ENCODE measurements at places on chromosomes 6 and 20.

GRCh38 chr6:156992020-156992804, 215.0 kb downstream of the ARID1B start:
- DNase-seq: no peak

- DNase-seq: peak; percentile 88
Observed at GRCh38 chr6:144064402-144065212, 30.8 kb downstream of the SF3B5 start.

DNA sequence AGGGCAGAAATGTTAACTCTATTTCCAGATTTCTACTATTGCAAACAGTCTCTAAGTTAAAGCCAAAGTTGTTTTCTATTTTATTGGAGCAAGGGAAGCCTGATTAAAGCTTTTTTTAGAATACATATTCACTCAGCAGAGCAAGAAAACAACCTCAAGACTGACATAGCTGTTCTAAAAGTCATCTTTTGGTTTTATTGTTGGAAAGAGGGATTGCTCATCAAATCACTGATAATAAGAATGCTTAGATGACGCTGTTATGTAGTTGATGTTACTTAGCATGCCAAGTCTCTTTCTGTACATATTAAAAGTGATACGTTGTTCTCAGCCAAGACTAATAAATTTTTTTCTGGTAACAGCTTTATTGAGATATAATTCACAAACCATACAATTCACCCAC, 172.6 kb upstream of the LAMA2 start:
- no peak for DNase-seq

DNA sequence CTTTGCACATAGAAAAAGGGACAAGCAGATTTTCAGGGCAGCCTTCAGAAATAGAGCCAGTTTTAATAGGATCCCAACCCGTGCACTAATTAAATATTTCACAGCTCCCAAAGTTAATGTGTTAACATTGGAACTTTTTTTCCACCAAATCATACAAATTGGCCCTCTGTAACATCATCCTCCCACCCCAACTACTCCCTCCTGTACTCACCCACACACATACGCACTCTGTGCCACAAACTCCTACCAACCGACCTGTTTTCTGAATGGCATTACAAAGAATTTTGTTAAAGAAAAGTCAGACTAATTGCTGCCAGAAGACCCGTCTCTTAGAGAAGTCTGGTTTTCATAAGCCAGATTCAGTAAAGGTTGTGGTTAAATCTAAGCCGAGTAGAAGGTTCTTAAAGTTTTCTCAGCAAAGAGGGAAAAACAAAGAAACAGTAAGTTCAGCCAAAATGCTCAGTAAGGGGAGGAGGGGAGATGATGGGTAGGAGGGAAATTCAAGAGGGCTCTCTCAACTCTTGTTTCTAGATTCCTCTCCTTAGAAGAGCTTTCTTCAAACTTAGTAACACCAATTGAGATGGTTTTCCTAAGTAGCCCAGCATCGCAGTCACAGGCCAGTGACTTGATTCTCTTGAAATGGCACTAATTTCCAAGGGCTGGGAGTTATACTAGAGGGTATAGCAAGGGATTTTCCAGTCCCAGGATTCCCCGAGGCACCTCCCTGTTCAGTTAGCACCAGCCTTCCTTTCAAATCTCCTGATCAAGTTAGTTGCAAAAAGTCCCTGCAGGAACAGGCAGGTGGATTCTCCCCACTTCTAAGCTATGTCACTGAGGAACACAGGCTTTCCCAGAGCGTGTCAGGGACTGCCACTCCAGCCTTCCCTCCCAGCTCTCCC, 27.9 kb downstream of the TFAP2A start:
- DNase-seq: no peak

DNA sequence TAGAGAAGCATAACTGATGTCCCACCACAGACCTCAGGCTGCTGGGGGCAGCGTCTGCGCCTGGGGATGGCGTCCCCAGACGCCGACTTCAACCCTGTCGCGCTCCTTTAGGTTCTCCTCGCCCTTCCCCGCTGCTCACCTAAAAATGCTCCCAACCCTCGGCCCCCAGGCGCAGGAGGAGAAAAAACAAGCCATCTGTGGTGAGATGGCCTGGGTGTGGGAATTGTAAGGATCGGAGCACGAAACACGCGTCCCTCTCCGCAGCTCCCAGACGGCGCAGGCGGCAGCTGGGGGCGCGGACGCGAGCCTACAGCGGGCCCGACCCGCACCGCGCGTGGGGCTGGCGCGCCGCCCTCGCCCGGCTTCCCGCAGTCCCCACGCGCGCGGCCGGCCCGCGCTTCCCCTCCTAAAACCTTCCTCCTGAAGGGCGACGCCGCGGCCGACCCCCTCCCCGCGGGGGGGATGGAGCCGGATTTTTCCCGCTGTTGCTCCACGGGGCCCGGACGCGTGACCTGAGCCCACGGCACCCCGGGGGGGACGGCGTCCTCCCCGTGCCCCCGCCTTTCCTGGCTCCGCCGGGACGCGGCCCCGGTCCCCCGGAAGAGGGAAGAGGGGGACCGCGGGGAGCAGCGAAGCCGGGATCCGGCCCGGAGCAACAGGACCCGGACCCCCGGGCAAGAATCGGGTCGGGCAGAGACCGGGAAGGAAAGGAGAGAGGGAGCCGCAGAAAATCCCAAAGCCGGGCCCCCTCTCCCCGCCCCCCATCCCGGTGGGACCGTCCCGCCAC, 611 bp downstream of the EPB41L2 start:
- peak; percentile 69 for DNase-seq

- DNase-seq: no peak
Observed at GRCh38 chr6:113954653-113955052, 16.3 kb downstream of the HDAC2 start.

- DNase-seq: no peak
Observed at GRCh38 chr6:158626360-158627167, 18.0 kb downstream of the DYNLT1 start.

DNA sequence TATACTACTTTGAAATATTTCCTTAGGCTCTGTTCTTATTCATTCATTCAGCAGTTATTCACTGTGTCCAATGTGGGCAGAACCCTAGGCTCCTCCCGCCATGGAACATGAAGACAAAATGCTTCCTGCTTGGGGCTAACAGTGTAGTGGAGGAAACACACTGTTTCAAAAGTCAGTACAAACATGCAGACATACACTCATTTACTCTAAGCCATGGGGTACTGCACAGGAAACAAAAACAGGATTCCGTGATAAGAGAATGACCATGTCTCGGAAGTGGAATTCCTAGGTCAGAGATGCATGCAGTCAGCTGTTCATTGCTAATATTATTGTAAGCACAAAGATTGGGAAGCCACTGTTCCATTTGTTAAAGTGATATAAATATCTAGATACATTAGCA, 18.4 kb upstream of the FAM209A start:
- no peak for DNase-seq

GRCh38 chr6:45998524-45998923, 17.1 kb downstream of the CLIC5 start:
- DNase-seq: no peak

GRCh38 chr6:123036648-123037047, 40.6 kb downstream of the CLVS2 start:
- DNase-seq: no peak

DNA sequence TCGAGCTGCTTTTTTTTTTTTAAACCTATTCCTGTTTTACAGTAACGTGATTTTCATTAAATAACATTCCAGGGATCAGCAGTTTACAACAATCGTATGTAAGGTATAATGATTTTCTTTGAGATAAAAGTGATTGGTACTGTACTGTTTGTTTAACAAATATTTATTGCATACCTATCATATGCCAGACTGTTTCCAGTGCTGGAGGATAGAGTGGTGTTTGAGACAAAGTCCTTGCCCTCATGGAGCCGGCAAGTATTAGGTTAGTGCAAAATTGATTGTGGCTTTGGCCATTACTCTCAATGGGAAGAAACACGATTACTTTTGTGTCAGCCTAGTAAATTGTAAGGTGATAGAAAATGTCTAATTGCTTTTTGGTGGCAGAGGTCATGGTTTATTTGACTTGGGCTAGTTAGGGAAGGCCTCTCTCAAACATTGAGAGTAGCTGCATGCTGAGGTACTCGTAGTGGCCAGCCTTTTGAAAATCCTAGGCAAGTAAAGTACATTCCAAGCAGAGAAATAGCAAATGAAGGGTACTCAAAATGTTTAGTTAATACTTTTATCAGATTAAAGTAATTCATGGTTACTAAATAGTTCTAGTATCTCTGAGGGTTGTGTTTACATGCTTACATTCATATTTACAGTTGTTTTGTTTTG, 35.6 kb downstream of the PHF3 start:
- no peak for DNase-seq

DNA sequence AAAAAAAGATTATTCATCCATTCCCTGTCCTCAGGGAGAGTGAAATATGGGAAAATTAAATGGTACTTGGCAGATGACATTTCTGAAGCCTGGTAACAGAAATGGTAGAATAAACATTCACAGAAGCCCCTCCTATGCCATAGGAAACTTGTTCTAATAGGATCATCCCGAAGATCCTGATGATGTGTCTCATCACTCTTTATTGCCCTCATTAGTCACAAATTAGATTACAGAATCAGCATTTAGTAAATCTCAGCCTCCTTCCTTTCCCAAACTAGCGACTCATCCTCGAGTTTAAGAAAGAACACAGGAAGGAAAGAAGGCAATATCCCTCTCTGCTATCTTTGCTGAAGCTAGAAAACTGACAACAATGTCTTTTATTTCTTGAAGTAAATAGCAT, 154.4 kb downstream of the TMEM200A start:
- DNase-seq: no peak

DNA sequence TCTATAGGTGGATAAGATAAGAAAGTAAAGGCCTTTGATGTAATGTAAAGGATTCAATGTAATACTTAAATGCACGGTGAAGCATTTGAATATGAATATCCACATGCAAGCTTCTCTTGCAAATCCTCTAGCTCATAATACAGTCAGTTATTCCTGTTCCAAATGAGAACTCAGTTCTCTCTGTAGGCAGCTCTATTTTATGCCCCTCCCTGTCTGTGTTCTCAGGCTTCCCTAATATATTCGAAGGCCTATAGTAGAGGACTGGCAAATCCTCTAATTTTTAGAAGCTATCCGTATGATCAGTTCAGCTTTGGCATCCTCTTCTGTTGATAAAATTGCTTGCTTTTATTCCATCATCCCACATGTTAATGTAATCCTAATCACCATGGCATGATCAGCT, 200.2 kb downstream of the UBE3D start:
- DNase-seq: no peak

GRCh38 chr20:6416371-6416770, 293.5 kb upstream of the FERMT1 start:
- no peak for DNase-seq

- DNase-seq: no peak
Observed at GRCh38 chr6:46305833-46306232, 135.1 kb upstream of the ENPP5 start.

- DNase-seq: no peak
Observed at GRCh38 chr6:10586302-10586701, 65.2 kb downstream of the GCNT2 start.

DNA sequence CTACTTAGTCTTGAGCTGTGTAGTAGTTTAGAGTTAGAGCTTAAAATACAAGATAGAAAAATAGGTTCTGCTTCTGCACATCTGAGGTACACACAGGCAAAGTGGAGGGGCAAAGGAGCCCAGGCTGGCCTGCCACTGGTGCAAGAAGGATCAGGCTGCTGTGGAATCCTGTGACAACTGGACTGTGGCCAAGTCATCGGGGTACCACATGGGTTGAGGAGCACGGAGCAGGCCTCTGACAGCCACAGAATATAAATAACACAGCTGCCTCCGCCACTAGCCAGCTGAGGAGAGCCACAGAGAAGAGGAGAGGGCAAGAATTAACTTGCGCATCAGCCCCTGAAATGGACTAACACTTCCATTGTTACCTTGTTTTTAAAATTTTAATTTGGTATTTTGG, 206.0 kb upstream of the MARCKS start:
- DNase-seq: no peak

DNA sequence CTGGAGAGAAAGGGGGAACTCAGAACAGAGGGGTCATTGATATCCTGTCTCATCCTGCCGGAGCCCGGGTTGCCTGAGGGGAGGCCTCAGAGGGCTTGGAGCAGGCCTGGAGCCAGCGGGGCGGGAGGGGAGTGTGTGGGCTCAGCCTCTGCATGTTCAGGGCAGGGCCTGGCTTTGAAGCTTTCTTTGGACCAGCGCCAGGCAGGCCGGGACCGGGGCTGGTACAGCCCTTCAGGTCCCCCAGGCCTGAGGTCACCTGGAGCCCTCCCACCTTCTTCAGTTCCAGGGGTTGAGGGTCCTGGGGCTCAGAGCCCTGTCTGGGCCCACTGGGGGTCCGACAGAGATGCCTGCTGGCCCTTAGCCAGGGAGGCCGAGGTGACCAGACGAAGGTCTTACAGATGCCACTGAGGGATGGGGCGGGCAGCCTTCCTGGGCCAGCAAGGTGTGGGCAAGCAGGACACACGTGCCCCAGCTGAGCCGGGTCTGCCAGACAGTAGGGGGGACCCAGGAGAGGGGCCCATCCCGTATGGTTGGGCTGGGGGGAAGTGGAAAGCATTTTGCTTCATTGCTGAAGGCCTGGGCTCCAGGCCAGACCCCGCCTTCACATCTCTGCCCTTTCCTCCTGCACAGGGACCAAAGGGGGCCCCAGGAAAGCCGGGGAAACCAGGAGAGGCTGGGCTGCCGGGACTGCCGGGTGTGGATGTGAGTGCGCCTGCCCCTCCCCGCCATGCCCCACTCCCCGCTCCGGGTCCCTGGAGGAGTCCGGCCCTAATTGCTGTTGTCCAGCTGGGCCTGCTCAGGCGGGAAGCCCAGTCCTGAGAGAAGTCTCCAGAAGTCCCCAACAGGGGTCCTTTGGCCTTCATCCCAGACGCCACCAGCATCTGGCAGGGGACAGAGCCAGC, 2.0 kb downstream of the COL9A3 start:
- DNase-seq: no peak

DNA sequence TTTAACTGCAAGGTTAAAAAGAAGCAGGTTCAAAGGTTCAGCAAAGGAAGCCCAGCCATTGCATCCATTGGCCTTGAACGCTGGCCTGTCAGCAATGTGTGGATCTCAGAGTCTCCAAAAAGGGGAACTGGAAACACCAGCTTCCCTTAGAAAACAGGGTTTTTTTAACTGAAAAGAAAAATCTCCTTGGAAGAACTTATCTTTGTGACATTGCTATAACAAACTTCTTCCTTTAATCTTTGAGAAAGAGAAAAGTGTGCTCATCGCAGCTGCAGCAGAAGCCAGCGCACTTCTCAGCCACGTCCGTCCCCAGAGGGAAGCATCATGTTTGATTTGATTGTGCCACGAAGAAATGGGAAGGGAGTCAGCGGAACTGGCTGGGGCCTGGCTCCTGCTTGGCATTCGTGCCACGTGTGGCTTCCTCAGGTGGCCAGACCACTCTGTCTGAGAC, 215.0 kb downstream of the SYNDIG1 start:
- peak; percentile 34 for DNase-seq

DNA sequence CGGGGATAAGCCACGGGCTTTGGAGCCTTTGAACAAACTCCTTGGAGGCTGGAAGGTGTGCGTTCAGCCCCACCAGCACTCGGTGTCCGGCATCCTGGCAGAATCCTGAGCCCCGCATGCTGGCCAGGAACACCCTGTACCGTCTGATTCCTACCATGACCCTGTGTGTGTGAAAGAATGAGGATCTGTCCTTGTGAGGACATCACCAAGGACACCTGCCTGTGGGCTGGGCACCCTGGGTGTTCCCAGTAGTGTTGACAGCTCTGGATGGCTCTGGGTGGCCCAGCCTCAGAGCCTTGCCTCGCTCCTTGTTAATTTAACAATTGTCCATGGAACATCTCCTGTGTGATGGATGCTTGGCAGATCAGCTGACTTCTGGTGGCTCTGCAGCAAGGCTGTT, 234.3 kb downstream of the QKI start:
- no peak for DNase-seq

- DNase-seq: no peak
Observed at GRCh38 chr20:54846948-54847347, 371.6 kb downstream of the DOK5 start.

GRCh38 chr20:50346374-50347283, 156.0 kb downstream of the CEBPB start:
- DNase-seq: no peak

All from activated effector memory CD4-positive, alpha-beta T cell treated with anti-CD3 and anti-CD28 coated beads, Interleukin-2, amount 50 U/mL, for 16 hours (primary cell).